Activated CD4-positive, alpha-beta memory T cell treated with anti-CD3 and anti-CD28 coated beads, Interleukin-2, amount 10 ng/mL, durations not matched to agents 7 days and 5 days (primary cell): ENCODE measurements at places on chromosomes 4 and X.
A peak's percentile ranks its signal among the peaks of the same experiment; 100 is the strongest.

DNA sequence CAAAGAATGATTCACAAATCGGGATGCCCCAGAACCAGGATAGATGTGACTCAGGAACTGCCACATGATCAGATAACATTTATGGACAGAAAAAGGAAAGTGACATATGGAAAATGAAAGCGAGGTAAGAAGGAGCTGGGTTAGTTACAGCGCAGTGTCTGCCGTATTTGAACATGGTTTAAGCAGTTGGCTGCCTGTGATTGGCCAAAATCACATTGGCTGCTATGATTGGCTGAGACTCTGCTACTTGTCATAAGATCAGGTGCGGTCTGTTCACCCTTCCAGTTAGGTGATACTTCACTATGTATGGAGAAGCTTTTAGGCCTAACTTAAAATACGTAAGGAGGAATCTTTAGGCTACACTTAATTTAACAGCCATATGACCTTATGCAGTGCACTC lies 322.7 kb upstream of the HAND2 start:
- no peaks in the 10 kb centered on the region for H3K27me3 ChIP-seq
- no peak overlapping the region for H3K27ac ChIP-seq
- no peak overlapping the region for H3K4me3 ChIP-seq
- no peaks in the 10 kb centered on the region for H3K4me1 ChIP-seq
- no peaks in the 10 kb centered on the region for H3K36me3 ChIP-seq

GRCh38 chr4:25103418-25103817 lies 56.8 kb downstream of the SEPSECS start:
- H3K4me3 ChIP-seq: no peak overlapping the region
- H3K36me3 ChIP-seq: no peaks in the 10 kb centered on the region
- H3K27me3 ChIP-seq: peaks cover 2% of the 10 kb centered on the region

DNA sequence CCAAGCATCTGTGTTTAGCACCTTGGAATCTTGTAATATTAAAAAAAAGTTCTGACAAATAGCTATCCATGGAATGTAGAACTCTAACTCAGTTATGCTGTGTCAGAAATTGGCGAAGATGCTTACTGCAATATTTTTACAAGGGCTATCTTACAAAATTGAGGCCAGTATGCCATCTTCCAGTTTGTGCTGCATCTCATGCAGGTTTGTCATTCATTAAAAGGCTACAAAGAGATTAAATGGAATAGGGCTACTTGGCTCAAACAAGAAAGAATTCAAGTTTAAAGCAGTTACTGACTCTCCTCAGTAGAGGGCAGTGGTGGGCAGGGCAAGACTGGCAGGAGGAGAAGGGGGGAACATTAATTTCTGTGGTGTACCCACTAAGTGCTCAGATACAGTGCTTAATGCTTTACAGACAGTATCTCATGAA lies 66.5 kb downstream of the SHROOM4 start:
- no peak overlapping the region for H3K4me3 ChIP-seq
- peaks cover 7% of the 10 kb centered on the region for H3K27me3 ChIP-seq
- no peak overlapping the region for H3K27ac ChIP-seq
- H3K36me3 ChIP-seq: no peaks in the 10 kb centered on the region
- DNase-seq: peak; percentile 15

DNA sequence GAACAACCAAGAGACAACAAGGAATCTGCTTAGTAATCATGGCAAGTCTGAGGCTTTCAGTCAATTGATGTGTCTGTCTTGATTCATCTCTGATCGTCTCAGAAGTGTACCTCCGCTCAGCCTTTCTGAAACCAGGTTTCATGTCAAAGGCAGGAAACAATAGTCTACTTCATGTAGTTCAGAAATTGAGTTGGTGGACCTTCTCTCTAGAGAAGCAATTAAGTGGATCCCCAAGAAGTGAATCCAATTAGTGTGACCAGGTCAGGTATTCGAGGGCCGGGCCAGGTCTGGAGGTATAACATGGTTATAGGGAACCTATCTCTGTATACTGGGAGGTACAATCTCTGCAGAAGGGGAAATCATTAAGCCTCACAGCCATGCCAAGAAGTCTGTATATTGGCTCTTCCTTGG lies 32.0 kb downstream of the DAPP1 start:
- H3K36me3 ChIP-seq: peaks cover 54% of the 10 kb centered on the region
- H3K27ac ChIP-seq: peak overlapping the region; percentile 96
- H3K4me1 ChIP-seq: peaks cover 81% of the 10 kb centered on the region
- H3K4me3 ChIP-seq: no peak overlapping the region
- no peaks in the 10 kb centered on the region for H3K27me3 ChIP-seq
- DNase-seq: no peak

GRCh38 chrX:10243106-10243505 lies 86.3 kb downstream of the CLCN4 start:
- H3K36me3 ChIP-seq: no peaks in the 10 kb centered on the region
- DNase-seq: no peak
- H3K4me3 ChIP-seq: no peak overlapping the region
- H3K27me3 ChIP-seq: no peaks in the 10 kb centered on the region
- H3K4me1 ChIP-seq: no peaks in the 10 kb centered on the region
